Type B pancreatic cell (in vitro differentiated cells): ENCODE measurements at places on chromosomes 11 and 22.

DNA sequence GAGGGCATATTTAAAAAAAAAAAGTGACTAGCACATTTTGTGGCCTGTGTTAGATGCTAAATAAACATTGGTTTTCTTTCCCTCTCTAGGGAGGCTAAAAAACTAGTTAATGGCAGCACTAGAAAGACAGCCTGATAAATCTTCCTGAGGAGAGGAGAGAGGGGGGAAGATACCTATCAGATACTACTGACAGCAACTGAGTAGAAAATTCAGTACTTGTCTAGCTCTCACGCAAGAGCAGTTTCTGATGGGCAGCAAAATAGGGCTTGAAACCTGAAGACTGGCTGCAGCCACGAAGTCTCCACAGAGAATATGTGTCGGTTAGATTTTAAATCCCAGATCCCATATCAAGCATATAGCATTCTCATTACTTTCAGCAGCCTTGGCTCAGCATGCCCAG lies 388.2 kb downstream of the KCNA4 start:
- DNase-seq, result no peak

GRCh38 chr11:44957776-44958564 lies 7.3 kb upstream of the TP53I11 start:
- DNase-seq, result no peak

GRCh38 chr22:50318698-50319411 lies 8.0 kb downstream of the DENND6B start:
- no peak for DNase-seq

DNA sequence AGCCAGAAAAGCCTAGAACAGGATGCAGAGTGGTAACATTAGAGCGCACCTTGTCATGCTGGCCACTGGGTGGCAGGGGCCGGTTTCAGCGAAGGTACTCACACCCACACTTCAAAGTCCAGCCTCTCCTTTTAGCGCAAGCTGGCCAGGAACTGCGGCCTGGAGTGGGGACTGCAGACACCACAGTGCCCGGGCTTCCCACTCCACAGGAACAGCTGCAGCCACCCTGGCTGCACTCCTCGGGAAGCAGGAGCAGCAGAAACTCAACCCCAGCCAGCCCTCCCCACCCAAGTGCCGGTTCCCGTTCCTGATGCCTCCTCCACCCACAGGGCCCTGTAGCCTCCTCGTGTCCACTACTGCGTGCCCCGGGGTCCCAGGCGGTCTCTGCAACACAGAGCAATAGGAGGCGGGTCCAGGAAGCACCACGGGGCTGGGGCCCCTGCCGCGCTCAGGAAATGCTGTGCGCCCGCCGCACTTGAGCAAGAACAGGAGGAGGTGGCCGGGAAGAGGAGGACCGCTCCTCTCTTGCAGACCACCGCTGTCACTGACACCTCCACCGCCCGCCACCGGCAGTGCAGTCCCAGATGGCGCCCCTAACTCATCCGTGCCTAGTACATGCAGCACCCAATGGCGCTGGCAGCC lies 2.2 kb downstream of the RFPL2 start:
- no peak for DNase-seq

DNA sequence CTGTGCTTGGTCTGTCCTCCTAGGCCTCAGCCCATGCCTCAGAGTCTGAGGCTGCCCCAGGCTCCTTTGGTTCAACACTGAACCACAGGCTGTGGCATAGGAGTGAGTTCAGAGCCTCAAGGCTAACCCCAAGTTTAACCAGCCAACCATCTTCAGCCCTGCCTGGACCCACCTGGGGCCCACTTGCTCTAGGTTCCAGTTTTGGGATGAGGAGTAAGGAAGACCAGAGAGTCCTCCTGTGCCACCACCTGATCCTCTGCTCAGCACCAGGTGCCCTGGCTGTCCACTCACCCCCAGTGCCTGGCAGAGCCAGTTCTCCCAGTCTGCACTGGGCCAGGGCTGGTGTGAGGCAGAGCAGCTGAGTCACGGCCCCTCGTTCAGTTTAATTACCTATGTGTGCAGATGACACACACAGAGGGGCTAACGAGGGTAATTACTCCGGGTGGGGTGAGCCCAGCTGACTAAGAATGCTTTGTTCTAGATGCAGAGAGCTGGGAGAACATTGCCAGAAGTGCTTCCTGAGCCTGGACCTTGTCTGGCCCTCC lies 12.0 kb upstream of the TMPRSS13 start:
- no peak for DNase-seq

- DNase-seq, result no peak
Measured at GRCh38 chr11:34798985-34799384, 117.2 kb downstream of the APIP start.

DNA sequence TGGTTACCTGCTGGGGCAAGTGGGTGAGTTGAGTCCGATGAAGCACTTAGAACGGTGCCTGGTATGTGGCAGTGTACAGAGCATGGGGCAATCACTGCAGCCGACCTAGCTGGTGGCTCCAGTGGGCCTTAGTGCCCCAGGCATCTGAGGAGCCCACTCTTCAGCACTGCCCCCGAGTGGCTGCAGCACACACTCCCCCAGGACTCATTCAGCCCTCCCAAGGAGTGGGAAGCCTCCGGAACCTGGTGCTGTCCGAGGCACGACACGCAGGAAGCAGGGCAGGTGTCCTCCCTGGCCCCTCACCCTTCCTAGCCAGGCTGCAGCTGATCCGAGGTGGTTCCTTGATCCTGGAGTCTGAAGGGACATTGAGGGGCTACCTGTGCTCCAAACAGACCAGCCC lies 42.4 kb upstream of the PRODH start:
- DNase-seq, result no peak

DNA sequence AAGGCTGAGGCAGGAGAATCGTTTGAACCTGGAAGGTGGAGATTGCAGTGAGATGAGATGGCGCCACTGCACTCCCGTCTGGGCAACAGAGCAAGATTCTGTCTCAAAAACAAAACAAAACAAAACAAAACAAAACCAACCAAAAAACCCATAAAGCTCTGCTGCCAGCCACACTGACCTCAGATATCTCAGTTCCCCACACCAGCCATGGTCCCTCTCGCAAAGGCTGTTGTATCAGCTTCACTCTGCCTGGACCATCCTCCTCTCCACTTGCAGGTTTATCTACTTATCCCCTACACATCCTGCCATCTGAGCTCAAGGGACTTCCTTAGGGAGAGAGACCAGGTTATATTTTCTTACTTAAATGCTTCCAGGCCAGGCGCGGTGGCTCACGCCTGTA lies 11.1 kb downstream of the BACE1-AS start:
- no peak for DNase-seq

DNA sequence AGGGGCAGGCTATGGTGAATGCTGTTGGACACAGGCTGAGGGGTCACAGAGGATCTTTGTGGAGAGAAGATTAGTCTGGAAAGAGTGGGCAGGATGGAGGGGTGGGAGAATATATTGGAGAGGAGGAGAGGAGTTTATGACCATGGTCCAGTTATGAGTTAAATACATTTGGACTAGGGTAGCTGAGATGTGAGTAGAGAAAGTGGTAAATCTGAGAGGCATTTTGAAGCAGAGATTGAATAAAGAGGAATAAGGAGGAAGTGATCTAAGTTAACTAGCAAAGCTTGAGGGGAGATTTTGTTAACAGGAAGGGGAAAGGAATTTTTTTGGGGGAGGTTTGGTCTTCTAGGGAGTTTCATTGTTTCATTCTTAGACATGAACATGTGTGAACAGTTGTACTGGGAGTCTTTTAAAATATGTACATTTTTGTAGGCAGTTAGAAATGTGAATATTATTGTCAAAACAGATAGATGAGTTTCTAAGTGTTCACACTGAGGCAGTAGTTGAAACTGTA lies 43.1 kb upstream of the EED start:
- no peak for DNase-seq

- no peak for DNase-seq
Measured at GRCh38 chr11:82507288-82507687, 226.4 kb downstream of the FAM181B start.

DNA sequence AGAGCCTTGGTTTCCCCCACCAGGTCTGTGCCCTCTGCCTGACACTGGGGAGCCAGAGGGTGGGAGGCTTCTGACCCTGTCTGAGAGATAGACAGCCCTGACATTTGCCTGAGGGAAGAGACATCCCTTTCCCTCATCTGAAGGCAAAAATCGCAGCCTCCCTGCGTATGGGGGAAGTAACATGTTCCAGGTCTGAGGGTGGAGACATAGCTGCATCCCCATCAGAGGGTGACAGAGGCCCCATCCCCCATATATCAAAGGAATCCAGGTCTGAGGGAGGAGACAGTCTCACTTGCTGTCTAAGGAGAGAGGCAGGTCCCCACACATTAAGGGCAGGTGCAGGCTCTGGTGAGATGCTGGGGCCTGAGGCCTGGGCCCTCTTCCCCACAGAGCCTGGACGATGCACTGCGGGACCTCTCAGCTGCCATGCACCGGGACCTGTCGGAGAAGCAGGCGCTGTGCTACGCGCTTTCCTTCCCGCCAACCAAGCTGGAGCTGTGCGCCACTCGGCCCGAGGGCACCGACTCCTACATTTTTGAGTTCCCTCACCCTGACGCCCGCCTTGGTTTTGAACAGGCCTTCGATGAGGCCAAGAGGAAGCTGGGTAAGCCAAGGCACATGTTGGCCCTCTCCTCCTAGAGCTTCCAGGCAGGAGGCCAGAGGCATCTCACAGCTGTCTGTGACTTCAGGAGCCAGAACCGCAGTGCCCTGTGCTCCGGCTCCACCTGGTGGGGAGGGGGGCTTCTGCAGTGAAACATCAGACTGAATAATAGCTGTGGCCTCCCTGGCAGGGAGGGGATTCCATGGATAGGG lies 16.1 kb upstream of the RELT start:
- no peak for DNase-seq

GRCh38 chr11:131033151-131033651 lies 116.9 kb upstream of the SNX19 start:
- no peak for DNase-seq

DNA sequence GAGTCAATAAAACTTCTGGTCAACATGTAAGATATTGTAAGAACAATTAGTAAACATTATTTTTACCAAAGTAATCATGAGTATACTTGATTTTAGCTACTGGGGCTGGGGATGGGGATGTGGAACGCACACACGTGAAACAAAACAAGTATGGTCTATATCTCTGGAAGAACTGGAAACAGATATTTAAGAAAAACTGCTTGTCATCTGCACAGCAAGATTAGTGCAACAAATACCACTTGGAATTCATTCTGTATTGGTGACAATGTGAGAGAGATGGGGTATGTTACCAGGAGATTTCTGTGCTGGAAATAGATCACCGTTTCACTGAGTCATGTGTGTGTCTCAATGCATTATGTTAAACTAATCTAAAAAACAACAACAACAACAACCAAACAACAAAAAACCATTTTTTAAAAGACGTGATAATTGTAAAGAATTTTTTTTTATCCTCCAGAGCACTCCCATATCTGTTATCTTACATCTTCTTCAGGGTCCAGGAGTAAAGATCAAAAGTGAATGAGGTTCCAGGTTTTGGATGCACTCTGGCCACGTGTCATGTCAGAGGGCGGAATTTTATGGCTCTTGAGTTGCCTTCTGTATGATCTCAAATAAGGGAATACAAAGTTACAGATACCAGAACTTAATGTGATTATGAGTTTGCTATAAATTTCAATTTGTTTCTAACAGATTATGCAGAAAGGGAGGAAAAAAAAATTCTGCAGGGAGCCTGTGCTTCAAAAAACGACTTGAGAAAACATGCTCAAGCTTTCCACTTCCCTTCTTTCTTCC lies 153.0 kb downstream of the BBOX1 start:
- no peak for DNase-seq

GRCh38 chr22:18048041-18048440 lies 23.7 kb upstream of the MICAL3 start:
- DNase-seq, result no peak

DNA sequence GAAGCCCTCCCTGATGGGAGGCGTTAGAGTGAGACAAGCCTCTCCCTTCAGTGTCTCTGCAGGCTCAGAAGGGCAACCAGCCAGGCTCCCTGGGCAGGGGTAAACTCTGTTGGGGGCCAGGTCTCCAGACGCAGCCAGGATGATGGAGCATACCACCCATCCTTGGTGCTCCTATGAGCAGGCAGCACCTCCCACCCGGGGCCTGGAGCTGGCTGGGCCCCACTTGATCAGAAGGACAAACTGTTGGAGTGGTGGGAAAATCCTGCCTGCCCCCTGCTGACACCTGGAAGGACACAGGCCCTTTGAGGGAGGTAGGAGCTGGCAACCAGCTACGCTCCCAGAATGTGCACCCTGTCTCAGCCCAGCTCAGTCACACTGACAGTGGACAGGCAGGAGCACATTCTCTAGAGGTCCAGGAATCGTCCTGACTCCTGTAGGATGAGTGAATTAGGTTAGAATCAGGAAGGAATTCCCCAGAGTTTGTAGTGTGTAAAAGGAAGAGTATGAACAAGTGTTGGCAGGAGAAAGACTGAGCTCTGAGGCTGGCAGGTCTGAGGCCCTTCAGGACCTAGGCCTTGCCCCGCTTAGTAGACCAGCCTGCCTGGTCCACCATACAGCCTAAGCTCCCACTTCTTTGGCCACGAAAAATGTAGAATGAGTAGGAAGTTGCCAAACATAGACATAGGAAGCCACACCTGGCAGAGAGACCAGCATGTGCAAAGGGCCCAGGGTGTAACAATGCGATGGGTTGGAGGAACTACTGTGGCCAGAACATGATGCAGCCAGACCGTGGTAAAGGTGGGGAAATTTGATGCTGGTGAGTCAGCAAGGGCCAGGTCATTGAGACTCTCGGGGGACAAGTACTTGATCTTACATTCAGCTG lies 19.1 kb downstream of the ARHGEF17 start:
- DNase-seq, result no peak

- no peak for DNase-seq
Measured at GRCh38 chr11:132352497-132352896, 982.1 kb downstream of the NTM start.

- DNase-seq, result no peak
Measured at GRCh38 chr22:31623592-31624304, 38.3 kb downstream of the PISD start.

- no peak for DNase-seq
Measured at GRCh38 chr11:119680541-119681360, 48.2 kb downstream of the NECTIN1 start.

GRCh38 chr11:59572091-59572490 lies 43.5 kb downstream of the OSBP start:
- no peak for DNase-seq

DNA sequence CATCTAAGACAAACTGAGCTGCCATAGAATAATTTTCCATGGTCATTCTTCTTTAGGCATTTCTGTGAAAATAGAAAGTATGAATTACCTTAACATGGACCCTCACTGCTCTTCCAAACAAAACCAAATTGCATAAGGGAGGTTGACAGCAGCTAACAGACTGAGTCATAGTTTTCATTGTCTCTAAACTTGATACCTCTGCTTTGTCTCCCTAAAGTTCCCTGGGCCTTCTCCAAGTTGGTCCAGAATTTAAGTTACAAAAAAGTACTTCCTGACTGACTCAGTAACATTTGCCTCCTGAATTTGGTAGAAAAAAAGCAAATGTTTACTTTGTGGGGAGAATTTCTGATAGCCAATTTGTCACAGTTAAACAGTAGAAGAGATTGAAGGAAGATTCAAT lies 3.0 kb downstream of the OR8D1 start:
- no peak for DNase-seq
